ENCODE measurements at places on chromosomes 16 and 17.

DNA sequence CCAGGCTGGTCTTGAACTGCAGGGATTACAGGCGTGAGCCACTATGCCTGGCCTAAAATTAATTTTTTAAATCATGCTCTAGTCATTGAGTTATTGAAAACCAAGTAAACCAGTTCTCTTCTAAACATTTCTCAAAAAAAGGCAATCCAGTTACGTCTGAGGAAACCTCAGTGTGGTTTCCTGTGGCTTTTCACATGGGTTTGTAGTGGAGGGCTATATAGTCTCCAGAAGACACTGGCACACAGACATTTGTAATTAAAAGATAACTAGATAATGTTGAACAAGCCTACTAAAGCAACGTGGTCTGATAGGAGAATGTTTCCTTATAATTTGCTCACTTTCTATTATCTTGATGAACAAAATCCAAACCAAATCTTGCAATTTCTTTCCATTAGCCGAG, 5.2 kb upstream of the TOB1 start:
- no peak for DNase-seq

GRCh38 chr16:85347213-85347591, 234.9 kb upstream of the CIBAR2 start:
- no peak for DNase-seq

- DNase-seq = no peak
Measured at GRCh38 chr16:66207139-66207882, 159.2 kb upstream of the CDH5 start.

DNA sequence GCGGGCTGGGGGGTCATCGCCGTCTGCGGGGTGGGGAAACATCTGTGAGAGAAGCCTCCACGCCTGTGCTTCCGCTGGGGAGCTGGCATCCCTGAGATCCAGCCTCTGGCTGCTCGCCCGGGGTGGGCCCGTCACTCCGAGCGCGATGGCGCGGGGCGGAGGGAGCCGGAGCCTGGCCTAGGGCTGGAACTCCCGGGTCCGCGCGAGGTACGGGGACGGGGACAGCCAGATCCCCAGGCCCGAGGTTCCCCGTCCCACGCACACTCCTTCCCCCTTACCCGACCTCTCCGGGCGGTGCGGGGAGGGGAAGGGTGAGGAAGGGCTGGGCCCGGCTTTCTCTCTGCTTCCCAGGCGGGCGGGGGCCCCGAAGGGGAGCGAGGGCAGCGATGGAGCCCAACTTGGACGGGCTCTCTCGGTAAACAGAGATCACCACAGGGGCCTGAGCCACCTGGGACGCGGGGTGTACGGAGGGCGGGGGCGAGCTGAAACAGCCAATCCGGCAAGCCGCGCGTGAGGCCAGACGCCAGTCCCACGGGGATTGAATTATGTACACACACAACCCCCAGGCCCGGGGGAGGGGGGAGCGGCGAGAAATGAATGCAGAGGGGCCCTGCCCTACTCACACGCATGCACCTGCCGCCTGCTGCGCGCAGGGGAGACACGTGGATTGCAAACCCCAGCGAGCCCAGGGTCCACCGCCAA, at the start of gene SLC16A11:
TSS of gene SLC16A11 (minus strand) at position 596 of the 702 bp plus-strand sequence. CDS start at position 17, 579 bp downstream.
- no peak for DNase-seq

GRCh38 chr17:364766-365165, 12.2 kb upstream of the RPH3AL start:
- DNase-seq = no peak

- no peak for DNase-seq
Measured at GRCh38 chr16:25431472-25431871, 173.8 kb upstream of the ZKSCAN2 start.

DNA sequence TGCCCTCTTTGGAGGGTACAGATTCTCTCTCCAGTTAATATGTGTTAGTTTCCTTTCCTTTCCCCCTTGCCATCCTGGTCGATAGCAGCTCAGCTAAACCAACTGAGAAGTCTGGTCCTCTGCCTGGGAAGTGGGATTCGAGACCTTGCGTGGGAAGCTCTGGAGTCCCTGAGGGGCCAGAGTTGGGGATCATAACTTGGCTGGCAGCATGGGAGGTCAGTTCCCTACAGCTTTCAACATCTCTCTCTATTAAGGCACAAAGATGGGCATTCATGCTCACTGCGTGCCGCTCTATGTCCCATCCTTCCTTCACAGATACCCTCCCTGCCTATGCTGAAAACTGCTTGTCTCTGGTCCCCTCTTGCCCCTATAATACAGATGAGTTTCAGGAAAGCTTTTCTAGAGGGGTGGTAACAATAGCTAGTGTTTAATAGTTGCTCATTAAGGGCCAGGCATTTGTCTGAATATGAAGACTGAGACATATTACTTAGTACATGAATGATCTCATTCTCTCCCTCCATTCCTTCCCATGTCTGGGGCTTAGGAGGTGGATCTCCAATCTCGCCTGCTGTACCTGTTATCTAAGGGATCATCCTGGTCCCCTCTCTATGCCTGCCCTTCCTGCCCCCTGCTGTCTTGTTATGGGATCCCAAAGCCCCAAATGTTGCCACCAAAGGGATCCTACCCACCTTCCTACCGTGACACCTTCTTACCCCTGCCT, 10.8 kb downstream of the THRA start:
- DNase-seq = no peak

GRCh38 chr17:6426356-6427101, 8.4 kb downstream of the AIPL1 start:
- DNase-seq = no peak

DNA sequence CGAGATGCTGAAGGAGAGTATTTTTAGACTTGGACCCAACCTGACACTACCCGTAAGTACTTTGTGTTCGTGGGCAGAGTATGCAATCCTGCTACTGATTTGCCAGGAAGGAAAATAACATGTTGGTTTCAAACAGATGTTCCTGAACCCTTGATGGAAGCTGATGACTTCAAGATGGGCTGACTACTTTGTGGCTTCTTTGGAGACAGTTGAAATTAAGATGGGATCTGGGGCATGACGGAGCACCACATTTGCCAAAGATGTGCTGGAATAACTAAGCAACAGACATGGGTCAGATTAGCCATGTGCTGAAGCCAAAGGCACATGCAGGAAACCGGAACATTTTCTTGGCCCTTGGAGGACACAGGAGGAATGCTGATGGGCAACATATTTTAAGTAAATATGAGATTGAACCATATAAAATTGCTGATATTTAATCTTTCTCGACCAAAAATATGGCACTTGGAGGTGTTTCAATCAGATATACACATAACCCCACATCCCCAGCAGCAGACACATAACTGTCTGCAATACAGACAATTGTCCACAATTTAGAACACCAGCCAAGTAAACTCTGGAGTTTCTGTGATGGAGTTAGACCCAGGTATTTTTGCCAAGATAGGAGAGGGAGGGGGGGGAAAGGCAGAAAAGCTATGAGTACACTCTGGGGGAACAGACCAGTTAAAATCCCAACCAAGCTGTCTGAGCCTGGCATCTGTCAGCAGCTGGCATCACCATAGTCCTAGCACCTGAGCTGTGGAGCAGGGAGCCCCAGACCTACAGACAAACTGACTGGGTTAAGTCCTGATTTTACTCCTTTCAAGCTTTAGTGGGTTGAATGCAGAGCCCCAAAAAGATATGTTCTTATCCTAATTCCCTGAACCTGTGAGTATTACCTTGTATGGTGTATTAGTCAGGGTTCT, 329.4 kb upstream of the CDH5 start:
- DNase-seq = no peak

GRCh38 chr17:78735832-78736525, 46.1 kb downstream of the CYTH1 start:
- DNase-seq = no peak

GRCh38 chr16:24070851-24071250, 185.3 kb upstream of the CACNG3 start:
- DNase-seq = no peak

- no peak for DNase-seq
Measured at GRCh38 chr17:48241131-48241591, 133.6 kb downstream of the SNX11 start.

DNA sequence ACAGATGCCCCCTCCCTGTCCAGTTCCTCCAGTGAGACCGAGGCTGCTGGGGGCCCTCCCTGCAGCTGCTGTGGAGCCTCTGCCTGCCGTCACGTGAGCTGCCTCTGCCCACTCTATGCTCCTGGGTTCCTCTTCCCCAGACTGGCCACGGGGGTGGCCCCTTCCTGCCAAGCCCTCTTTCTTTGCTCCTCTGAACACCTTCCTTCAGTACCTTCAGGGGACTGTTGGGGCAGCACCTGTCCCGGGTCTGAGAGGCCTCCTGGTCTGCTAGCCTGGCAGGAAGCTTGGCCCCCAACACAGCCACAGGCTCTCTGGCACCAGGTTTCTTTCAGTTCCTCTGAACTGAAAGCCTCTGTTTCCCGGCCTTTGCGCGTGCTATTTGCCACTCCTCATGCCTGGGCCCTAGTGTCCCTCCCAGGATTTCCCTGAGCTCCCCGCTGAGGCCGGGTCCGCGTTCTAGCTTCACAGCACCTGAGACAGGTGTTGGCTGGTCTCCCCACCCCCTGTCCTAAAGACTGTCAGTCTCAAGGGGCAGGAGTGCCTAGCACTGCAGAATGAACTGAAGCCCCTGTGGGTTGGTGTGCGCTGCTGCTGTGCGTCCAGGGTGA, 6.6 kb upstream of the ATP6V0C start:
- no peak for DNase-seq

DNA sequence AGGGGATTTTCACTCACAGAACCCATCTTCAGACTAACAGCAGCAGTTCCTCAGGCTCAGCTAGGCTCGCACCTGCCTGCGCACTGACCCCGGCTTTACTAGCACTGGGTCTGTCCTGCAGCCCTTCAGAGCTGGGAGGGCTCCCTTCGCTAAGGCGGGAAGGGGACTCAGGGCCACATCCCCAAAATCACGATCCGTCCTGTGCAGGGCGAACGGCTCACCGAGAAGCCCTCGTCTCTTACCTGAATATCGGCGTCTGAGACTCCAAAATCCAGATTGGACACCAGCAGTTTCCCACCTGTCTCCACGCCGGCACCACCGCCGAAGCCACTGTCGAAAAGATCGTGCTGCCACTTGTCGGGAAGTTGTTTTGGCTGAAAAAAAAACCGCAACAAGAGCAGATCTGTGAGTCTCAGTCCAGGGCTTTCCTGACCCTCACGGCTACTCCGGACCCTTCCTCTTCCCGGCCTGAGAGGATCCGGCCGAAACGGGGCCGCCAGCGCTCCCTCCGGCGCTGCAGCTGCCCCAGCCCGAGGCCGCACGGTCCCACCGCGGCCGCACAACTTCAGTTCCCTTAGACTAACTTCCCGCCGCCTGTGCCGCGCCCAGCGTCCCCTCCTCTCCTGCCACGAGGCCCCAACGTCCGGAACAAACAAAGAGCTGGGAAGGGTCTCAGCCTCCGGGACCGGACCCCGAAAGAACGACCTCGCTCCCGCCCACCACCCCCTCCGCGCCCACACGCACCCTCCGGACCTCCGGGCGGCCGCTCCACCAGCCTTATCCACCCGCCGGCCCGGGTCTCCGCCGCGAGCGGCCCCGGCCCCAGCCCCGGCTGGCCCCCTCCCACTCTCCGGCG, 711 bp downstream of the ALYREF start:
- no peak for DNase-seq

DNA sequence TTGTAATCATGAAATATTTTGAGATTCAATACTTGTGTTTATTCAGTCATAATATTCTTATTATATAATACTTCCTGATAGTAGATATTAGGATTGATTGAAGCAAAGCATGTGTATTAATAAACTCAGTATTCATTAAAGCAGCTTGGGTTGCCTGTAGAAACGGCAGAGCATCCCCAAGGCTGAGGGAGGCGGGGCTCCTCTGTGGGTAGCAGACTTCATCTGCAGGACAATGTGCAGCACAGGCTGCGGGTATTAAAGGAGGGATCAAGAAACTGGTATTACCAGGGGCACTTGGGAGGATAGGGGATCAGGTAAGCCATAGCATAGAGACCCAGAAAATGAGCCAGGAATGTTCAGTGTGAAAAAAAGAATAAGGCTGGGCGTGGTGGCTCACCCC, 213.6 kb downstream of the PRKCA start:
- DNase-seq = no peak

GRCh38 chr17:16478649-16479048, 13.3 kb downstream of the LRRC75A start:
- no peak for DNase-seq

- no peak for DNase-seq
Measured at GRCh38 chr16:83674931-83675535, 132.7 kb upstream of the HSBP1 start.

GRCh38 chr16:582614-583331, 7.1 kb upstream of the RAB40C start:
- DNase-seq = no peak

DNA sequence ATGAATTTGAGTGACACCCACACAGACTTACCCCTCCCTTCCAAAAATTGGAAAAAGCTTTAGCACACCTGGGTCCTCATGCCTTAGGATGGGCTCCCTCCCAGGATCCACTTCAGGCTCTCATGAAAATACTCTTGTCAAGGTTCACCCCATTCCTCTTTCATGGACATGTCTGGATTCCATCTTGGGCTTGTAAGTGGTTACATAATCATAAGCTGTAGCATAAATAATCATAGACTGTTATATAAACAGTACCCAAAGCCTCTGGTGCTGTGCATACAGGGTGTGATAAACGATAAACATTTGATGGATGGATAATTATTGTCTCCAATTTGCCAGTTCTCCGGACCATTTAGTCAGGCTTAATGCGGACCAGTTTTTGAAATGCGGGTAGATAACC, 53.7 kb upstream of the TEKT3 start:
- DNase-seq = no peak

- no peak for DNase-seq
Measured at GRCh38 chr17:48930435-48930873, 14.2 kb downstream of the SNF8 start.

GRCh38 chr16:72101195-72101594, 7.5 kb downstream of the DHX38 start:
- no peak for DNase-seq

GRCh38 chr17:60798576-60798975, 120.9 kb downstream of the BCAS3 start:
- DNase-seq = no peak

DNA sequence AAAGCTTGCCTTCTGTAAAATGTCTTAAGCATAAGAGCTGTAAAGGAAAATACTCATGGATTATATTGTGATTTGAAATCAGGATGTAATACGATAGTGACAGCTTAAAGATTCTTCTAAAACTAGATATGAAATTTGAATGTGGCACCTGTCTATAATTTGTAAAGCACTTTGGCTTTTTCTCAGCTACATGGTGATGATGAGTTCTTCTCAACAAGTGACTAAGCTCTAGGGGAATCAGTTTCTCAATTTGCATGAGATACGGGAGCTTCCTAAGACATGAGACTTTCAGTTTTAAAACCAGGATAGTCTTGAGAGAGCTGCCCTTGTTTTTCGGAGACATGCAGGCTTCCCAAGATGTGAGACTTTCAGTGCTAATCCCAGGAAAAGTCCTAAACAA, 439.2 kb downstream of the CDH13 start:
- DNase-seq = no peak

GRCh38 chr16:81601008-81601428, 156.4 kb downstream of the CMIP start:
- no peak for DNase-seq

All from stimulated activated CD8-positive, alpha-beta memory T cell treated with anti-CD3 and anti-CD28 coated beads, Interleukin-4, amount 100 ng/mL, for 24 hours (primary cell).